ENCODE measurements at places on chromosomes 7 and 10.

DNA sequence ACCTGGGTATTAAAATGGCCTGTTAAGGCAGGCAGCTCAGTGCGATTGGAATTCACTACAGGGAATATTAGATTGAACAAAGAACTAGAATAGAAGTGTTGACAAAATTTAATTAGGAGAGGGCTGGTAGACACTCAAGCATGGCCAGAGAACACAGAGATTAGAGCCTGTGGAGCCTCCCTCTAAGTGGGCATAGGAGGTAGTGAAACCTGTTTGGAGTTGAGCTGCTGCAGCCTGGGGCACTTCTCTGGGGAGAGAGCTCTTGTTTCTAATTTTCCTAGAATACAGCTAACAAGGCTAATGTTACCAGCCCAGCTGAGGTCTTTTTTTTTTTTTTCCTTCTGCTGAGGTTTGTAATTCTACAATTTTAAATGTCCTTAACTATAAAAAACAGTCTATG, 46.4 kb downstream of the TMEM168 start:
- DNase-seq, result no peak

DNA sequence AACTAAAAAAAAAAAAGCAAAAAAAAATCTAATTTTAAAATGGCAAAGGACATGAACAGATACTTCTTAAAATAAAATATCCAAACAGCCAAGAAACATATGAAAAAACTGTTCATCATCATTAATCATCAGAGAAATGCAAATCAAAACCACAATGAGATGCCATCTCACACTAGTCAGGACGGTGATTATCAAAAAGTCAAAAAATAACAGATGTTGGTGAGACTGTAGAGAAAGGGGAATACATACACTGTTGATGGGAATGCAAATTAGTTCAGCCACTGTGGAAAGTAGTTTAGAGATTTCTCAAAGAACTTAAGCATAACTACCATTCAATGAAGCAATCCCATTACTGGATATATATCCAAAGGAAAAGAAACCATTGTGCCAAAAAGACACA, 30.2 kb downstream of the COBL start:
- no peak for DNase-seq

DNA sequence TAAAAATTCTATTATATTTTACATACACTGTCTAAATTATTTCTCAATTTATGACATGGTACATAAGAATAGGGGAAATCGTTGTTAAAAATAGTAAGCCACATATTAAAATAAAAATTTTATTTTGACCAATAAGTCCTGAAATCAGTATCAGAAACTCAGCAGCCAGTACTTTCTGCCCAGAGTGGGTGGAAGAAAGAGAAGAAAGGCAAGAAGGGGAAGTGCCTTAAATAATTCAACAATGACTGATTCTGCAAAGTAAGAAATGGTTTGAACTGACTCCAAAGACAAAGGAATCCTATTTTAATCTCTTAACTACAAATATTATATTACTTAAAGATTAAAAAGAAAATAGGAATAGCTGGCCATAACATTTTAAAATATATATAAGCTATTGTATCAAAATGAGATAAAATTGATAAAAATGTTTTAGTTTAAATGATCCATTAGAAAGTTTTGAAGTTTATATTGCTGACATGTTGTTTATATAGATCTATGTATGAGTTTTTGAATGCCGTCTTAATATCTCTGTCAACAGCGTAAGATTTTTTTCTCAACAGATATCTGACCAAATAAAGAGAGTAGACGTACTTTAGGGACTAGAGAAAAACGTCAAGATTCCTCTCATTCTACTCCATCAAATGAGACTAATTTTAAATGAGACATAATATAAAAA, 30.2 kb upstream of the NRCAM start:
- peak; percentile 21 for DNase-seq

DNA sequence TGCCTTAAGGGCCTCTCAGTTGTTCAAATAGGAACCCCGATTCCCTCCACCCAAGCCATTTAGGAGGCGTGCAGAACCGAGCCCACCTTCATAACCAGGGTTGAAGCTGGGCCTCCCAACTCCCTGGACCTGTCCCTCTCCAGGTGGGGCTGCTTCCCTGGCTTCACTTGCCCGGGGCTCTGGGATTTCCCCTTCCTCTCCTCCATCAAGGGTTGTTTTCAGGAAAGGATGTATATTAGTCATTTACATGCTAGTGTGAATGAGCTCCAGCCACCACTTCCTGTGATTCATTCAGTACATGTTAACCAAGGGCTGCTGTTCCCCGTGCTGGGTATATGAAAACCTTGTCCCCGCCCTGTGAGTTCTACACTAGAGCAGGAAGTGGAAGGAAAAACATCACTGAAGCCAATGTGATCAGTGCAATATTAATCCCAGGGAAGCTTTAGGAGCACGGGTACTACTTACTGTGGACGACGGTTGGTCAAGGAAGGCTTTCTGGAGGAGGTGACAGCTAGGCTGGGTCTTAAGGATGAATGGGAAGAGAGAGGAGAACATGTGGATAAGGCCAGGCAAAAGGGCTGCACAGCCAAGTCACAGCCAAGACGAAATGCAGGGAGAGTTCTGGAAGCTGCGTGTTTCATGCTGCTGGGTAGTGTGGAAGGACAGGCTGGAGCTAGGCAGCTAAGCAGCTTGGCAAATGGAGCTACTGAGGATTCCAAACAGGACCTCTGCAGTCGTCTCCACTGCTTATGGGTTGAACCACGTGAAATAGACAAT, 150.1 kb upstream of the SHH start:
- peak; percentile 28 for DNase-seq

DNA sequence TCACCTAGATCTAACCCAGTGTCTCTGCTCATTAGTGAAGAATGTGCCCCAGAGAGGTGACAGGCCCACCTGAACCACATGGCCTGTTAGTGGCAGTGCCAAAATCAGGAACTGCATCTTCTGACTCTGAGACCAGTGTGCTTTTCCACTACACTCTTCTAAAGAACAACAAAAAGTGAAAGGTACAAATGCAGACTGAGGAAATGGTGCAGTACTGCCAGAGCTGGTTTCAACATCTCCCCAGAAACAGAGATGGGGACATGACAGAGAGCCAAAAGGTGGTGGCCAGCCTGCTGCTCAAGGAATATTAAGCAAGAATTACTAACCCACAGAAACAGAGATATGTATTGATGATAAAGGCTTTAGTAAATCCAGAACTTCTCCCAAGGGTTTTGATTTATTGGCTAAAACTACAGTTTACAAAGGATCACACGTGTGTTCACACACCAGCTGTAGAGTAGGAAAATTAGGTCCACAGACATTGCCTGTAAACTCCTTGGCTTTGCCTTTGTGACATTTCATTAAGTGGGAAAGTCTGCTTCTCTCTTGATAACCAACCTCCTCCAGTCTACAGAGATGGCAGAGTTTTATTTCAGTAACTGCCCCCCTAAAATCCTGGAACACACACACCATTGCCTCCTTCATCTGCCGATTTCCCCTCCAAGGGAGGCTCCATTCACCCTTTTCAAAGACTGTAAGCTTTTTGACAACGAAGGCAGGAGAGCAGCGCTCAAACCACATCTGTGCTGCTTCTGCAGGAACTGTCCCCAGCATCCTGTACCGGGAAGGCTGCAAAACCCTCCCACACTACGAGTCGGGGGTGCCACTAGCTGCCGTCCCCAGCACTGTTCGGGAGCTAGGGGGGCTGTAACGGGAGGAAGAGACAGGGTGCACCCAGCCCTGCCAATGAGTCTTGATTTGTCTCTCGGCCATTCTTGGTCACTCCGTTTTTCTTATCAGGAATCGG, 29.8 kb downstream of the GSDME start:
- peak; percentile 48 for DNase-seq

DNA sequence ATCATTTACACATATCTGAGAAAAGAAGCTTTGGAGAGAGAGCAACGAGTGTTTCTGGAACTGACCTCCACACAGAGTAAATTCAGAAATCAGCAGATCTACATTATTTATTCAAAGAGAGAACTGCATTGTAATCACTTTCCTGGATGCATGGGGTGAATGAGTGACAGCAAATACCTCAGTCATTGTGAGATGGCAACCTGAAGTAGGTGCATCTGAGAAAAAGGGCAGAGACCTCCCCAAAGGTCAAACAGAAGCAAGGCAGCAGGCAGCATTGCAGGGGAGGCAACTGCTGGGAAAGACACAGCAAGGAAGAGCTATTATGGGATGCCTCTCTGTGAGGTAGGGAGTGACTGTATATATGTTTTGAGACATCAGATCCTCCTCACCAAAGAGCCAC, 26.5 kb upstream of the SMIM30 start:
- DNase-seq, result no peak

GRCh38 chr7:7554021-7554432, 12.7 kb upstream of the MIOS start:
- DNase-seq, result no peak

DNA sequence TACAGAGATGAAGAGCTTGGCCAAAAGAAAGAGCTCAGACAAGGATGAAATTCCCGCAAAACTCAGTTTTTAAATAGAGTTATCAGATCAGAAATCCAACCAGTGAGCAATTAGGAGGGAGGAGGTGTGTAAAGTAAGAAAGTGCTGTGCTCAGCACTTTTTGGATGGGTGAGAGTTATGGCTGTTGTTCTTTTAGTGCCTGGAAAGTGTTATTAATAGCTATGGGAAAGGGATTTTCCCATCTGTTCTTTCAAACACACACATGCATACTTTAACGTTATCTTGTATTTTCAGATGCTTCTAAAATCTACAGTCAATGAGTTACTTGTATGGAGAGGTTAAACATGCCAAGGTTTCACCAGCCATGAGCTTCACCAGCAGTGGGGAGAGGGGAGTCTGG, 107.3 kb upstream of the TMEM72 start:
- DNase-seq, result no peak

All from suppressor macrophage treated with lipopolysaccharide for 4 hours (primary cell).